Activated T-helper 2 cell treated with anti-CD3 and anti-CD28 coated beads, Interferon-gamma antibody, Interleukin-2, Interleukin-4, amounts not matched to agents 10 μg/mL and 5 μg/mL and 100 μg/mL, durations not matched to agents 14 hours and 24 hours and 36 hours (primary cell): ENCODE measurements at places on chromosomes 1 and 21.

GRCh38 chr1:240074422-240074821 lies 17.3 kb upstream of the FMN2 start:
- no peak for DNase-seq

DNA sequence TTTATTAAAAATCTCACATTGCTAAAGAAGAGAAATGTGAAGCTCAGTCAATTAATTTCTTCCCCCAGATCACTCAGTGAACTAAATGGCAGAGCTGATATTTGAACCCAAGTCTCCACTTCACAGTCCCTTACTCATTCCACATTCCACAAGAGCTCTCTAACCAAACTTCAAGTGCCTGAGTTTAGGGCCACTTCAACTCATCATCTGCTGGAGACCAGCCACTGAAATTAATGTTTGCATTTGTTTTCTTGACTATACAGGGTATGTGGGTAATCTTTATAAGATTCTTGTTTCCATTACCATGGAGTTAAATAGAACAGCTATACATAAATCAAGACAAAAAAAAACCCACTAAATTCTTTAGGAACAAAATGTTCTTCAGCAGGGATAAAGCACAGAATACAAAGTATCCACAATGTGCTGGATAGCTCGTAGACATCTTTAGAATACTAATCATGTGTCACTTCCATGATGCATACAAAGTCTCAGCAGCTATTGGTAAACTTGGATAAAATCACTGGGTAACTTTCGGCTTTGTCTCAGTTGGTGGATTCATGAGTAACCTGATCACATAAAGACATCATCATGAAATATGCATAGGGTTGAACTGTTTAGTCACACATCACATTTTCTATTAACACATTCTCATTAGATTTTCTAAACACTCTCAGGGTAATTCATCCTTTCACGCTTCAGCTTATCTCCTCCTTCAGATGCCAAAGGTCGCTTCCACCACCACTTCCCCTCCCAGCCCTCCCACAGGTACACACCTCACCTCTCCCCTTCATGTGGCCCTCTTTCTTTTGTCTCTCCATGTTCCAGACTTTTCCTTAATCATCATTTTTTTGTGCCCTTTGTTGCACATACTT lies 89.8 kb downstream of the LRRC53 start:
- DNase-seq: no peak

DNA sequence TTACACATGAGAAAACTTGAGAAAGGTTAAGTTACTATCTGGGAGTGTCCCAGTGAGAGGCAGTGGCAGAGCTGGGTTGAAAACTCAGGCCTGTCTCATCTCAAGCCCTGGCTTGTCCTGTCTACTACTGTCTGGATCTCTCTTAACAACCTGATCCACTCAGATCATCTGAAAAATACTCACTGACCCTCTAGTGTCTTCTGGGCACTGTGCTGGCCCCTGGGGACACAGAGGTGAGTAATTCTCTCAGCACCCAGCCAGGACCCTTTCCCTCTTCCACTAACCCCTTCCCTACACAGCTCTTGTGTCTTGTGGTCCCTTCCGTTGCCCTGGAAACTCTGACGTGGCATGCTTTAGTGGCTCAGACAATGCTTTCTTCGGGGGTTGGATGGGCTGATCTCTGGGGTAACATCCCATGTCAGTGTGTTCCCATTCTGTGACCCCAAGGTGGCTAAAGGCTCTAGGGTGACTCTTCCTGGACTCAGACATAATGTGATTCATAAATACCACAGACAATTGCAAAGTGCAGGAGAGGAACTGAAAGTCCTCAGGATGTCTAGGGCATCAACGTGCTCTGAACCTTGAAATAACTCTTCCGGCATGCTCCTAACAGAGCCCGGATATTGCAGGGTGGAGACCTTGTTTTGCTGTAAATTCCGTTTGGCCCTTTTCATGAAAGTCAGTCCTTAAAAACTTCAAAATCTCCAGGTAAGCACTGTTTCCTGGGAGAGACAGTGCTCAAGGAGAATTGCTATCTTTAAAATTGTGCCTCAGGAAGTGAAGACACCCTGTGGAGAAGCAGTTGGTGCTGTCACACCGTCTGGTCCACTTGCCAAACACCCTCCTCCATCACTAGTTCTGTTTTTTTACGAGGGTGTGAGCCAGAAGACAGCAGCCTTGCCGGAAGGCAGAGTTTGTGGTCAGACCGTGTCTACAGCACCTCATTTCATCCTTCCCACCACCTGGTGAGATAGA lies 4.0 kb downstream of the SHISAL2A start:
- DNase-seq: peak; percentile 78

DNA sequence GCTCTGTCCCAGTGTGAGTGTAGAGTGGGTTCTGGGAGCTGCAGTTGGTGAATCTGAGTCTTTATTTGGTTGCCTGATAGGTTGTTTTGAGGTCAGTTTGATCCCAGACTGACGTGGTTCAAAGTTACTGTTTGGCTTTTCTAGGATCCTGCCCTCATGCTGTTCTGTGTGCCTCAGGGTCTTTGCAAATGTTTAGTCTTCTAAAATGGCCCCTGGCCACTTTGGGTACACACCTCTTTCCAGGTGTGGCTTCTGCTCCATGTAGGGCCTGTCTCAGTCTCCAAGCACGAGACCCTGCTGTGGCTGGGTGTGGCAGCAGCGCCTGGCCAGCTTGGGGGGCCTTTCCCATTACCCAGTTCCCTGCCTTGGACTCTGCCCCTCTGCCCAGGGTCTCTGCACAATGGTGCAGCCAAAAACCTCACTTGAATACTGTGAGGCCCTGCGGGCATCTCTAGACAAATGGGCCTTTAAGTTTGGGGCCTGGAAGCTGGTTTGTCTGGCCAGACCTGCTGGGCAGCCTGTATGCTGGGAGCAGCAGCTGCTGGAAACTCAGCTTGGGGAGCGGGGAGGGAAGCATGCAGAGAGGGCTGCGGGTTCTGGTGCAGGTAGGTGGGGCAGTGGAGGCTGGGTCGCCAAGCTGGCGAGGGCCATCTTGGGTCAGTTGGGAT lies 5.6 kb downstream of the PTPRF start:
- no peak for DNase-seq

GRCh38 chr1:199404191-199404590 lies 623.3 kb upstream of the NR5A2 start:
- DNase-seq: no peak

GRCh38 chr1:231419147-231419546 lies 2.9 kb downstream of the EGLN1 start:
- no peak for DNase-seq

DNA sequence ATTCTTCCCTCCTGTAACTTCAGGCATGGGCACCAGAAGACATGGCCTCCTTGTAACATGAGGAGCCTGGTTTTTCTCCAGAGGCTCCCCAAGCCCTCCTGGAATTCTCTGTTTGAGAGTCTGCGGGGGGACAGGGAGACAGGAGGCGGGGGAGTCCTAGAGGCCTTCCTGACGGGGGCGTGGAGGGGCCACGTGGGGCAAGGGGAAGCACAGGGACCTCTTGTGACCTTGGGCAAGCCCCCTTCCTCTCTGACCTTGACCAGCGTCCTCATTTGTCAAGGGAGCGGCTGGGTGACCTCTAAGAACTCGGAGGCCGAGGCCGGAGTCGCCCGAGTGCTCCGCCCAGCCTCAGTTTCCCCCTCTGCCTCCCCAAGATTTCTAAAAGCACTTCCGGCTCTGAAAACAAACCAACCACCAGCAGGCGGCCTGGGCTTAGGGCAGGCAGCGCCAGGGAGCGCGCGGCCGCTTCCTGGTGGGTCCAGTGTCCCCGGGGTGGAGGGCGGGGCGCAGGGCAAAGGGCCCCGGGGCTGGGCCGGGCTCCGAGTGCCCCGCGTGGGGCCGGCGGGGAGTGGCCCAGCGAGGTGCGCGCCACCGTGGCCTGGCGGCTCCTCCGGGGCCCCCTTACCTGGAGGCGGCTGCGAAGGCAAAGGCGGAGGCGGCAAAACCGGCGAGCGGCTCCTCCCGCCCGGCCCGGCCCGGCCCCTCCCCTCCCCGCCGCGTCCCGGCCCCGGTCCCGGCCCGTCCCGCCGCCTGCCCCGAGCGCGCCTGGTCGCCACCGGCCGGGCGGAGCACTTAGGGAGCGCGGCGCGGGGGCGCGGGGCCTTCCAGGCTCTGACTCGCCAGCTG lies at the start of gene TMCO4:
Gene TMCO4 (minus strand): TSS at position 687 of the 846 bp plus-strand sequence. CDS start 19,158 bp downstream, outside the sequence.
- DNase-seq: peak; percentile 47

DNA sequence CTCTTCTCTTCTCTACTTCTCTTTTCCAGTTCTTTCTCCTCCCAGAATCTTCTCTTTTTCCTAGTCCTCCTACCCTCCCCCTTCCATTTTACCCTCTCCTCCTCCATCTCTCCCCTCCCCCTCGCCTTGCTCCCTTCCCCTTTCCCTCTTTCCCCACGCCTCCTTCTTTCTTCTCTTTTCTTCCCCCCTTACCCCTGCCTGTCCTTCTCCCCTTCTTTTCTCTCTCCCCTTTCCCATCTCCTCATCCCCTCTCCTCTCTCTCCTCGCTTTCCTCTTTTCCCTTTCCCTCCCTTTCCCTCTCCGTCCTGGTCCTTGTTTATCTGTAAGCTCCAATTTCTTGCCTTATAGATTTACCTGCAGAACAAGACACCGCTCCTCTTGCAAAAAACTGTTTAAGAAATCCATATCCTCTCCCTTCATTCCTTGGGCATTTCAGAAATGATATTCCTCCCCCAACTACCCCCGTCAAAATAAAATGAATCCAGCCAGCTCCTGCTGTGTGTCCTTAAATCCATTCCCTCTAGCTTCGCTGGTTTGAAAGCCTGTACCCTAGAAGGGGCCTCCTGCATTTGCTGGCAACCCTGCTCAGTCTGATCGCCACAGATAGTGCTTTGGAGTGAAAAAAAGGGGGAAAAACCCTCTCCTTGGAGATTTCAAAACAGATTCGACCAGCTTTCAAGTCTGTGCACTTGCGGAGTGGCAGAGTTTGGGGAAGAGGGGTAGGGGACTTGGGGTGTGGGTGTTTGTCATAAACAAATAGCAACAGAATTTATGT lies 89.4 kb downstream of the PAPPA2 start:
- DNase-seq: no peak

DNA sequence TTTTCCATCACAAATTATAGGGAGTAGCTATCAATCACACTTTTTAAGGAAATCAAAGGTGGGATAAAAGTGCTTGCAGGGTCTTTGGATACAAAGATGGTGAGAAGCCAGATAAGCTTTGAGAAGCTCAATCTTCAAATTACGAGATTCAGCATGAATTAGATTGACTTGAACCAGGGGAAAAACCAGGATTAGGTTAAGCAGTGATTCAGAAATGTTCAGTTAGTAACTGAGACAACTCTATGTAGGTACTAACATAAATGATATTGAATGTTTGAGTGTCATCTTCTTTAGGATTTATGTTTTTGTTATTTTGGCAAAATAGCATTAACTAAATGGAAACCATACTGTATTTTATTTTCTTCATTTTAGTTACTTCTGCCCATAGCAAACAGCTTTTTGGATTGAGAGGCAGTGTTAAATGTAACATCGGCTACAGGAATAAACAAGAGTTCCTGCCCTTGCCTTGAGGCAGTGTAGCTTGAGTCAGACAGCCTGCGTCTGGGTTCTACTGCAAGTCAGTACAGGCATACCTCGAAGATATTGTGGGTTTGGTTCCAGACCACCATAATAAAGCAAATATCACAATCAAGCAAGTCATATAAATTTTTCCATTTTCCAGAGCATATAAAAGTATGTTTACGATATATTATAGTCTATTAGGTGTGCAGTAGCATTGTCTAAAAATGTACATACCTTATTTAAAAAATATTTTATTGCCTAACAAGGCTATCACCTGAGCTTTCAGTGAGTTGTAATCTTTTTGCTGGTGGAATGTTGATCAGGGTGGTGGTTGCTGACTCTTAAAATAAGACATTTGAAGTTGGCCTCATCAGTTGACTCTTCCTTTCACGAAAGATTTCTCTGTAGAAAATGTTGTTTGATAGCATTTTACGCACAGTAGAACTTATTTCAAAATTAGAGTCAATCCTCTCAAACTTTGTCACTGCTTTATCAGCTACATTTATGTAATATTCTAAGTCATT lies 36.9 kb upstream of the BACH1 start:
- DNase-seq: no peak

- DNase-seq: peak; percentile 44
These were observed 38.2 kb upstream of the H6PD start for GRCh38 chr1:9196129-9197040.

- peak; percentile 36 for DNase-seq
These were observed 705 bp downstream of the KHDRBS1 start for GRCh38 chr1:32014199-32014947.

DNA sequence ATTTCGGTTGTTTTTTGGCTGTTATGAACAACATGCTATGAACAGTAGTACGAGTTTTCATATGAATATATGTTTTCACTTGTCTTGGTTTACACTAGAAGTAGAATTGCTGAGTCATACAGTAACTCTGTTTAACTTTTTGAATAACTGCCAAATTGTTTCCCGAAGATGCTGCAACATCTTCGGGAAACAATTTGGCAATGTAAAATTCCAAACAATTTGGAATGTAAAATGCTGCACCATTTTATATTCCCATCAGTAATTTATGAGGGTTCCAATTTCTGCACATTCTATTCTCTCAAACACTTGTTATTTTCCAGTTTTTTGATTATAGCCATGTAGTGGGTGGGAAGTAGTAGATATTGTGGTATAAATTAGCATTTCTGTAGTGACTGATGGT lies 11.6 kb downstream of the PCBP3 start:
- DNase-seq: no peak

GRCh38 chr1:119784191-119784781 lies 15.6 kb upstream of the HMGCS2 start:
- DNase-seq: no peak

DNA sequence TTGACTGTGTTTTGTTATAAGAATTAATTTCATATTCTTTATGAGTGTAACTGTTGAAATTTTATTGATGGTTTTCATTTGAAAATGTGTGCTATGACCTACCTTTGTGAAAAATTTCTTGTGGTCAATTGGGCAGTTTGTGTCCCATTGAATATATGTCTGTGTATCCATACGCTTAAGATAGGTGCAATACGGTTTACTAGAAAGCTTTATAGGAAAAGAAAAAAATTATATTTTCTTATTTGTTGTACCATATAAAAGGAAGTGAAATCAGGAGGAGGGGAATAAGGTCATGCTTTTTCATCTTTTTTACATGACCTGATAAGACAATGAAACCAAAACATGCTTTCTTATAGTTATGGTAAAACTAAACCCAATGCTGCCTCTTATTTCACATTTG lies 807.7 kb downstream of the USP25 start:
- no peak for DNase-seq

GRCh38 chr1:35030756-35031446 lies 844 bp downstream of the ZMYM6 start:
- DNase-seq: peak; percentile 21

GRCh38 chr21:35024071-35024420 lies 25.1 kb downstream of the RUNX1 start:
- no peak for DNase-seq
